ENCODE measurements at places on chromosomes 5 and 9.
A peak's percentile ranks its signal among the peaks of the same experiment; 100 is the strongest.

GRCh38 chr9:77750981-77751340 is 102.8 kb upstream of the GNA14 start:
- DNase-seq: no peak

DNA sequence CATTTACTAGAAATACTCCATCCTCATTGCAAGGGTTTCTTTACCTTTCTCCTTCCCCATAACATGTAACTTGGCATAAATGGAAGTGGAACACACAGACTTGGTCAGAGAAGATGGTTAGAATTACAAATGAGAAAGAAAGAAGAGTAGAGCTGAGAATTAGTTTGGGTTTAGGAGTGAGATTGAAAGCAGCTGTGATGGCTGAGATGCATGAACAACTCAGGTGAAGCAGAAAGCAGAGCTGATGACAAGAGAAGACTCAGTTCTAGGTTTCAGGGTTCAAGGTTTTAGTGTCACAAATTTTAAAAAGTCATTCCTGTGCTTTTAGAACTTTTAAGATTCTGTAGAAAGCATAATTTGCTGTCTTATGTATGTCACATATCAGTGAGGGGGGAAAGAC is 54.0 kb downstream of the TMEM161B start:
- DNase-seq: no peak

- no peak for DNase-seq
Measured at GRCh38 chr5:102767862-102768261, 12.8 kb downstream of the PAM start.

DNA sequence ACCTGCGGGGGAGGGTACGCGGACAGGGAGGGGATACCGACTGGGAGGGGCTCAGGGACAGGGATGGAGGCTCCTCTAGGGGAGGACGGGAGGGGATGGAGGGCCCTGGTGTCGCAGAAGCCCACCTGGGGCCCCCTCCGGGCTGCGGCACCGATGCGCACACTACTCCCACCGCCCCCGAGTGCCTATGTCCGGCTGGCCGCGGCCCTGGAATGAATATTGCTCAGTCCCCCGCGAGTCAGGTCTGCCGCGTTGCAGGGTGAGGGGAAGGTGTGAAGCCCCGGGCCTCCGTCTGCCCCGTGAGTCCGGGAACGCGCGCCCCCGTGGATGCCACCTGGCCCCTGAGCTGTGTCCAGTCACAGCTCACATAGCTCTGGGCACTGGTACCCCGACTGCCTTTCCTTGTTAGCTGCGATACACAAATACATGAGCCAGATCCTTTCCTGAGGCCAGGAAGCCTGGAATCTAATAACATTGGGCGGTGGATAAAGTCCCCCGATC is 44.5 kb upstream of the PRSS3 start:
- no peak for DNase-seq

DNA sequence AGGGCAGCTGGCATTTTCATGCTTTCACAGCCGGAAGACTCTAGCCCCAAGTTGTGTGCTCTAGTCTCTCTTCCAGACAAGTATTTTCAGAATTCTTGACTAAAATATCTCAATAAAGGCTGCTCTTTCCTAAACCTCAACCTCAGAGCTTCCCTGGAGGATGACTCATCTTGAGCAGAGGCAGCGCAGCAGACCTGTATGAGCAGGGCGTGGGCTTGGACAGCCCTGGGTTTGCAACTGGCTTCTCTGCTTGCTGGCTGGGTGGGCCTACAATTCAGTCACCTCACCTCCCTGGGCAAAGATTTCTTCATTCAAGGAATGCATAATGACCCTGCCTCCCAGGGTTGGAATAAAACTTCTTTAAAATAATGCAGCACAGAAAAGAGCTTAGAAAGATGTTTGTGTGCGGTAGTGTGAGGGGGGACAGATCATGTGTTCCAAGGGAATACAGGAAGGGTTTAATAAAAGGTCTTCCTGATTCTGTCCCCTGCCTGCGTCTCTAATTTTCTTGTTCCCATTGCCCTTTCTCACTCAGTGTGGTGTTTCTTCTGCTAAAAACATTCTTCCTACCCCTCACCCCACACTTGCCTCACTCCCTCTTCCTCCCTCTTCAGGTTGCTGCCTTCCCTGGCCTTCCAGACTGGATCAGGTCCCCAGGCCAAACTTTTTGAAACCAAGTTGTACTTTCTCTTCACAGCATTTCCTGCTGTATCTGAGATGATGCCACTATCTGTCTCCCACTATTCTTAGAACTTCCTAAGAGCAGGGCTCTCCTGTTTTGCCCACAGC is 39.4 kb upstream of the MAP1B start:
- no peak for DNase-seq

- DNase-seq: no peak
Measured at GRCh38 chr9:84754461-84754860, 84.9 kb downstream of the NTRK2 start.

- DNase-seq: no peak
Measured at GRCh38 chr9:7862170-7862569, 62.6 kb upstream of the DMAC1 start.

DNA sequence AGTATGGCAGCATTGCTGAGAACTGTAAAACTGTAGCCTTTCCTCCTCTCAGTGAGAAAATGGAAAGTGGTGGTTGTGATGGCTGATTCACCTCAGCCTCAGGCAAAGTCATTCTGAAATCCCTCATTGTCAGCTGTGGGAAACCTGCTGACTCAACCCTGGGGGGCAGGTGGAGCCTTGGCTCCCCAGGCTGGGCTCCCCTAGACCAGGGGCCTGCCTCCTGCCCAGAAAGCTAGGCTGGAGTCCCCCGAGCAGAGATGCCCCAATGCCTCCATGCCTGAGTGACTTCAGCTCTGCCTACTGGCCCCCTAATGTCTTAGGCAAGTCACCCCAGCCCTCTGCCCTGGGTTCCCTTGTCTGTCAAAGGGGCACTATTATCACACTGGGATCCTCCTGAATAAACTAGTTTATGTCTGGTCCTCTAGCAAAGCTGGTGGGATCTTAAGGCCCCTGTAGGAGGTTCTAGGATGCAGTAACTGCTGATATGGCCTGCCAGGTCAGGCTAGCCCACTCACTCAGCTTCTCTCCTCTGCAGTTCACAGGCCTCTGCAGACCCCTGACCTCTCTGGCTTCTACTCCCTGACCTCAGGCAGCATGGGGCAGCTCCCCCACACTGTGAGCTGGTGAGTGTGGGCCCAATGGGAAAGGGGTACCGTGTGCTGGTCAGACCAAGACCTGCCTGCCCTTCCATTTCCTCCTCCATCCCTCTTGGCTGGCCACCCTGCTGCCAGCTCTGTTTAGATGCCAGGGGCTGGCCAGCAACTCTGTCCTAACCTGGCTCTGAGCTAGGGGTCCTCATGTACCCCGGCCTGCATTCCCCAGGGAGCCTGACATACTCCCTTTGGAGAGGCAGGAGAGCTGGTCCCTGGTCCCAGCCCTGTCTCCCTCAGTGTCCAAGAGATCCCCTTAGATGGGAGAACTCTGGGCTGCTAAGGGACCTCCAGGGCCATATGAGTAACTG is 24.2 kb downstream of the TCF7 start:
- peak; percentile 59 for DNase-seq

DNA sequence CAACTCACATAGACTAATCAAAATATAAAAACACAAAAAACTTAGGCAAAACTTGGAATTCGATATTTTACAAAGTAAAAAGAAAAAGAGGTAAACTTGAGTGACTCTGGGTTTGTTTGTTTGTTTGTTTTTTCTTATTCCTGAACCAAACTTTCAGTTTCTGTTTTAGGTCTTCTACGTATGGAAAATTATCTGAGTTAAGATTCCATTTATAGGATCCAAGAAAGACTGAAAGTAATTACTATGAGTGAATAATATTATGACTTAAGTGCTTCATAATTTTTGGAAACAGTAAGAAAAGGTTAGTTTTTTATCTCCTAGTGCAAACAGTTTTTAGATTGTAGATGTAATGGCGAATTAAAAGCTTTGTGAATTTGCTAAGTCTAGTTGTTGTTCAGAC is 13.2 kb downstream of the ST8SIA4 start:
- DNase-seq: no peak

GRCh38 chr5:51465165-51465564 is 81.9 kb downstream of the ISL1 start:
- no peak for DNase-seq

- no peak for DNase-seq
Measured at GRCh38 chr5:29899583-29899982, 1293.9 kb upstream of the CDH6 start.
